Activated CD4-positive, alpha-beta T cell treated with anti-CD3 and anti-CD28 coated beads for 4 hours (primary cell): ENCODE measurements at places on chromosomes 2 and 18.
A peak's percentile ranks its signal among the peaks of the same experiment; 100 is the strongest.

DNA sequence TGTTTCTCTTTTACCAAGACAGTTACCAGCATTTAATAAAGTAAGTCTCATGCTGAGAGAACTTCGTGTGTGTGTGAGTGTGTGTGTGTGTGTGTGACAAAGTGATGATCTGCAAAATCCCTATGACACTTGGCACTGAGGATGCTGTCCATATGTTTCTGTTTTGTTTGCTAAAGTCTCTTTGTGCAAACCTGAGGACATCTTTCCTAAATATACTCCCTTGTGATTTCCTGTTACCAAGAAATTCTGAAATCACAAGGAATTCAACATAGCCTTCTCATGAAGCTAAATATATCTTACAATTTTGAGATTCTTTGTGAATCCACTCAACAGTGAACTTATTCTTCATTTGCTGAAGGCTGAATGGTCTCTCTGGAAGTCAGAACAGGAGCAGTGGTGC lies 1359.7 kb upstream of the NRXN1 start:
- DNase-seq = no peak

GRCh38 chr2:112010751-112011150 lies 44.3 kb upstream of the TMEM87B start:
- DNase-seq = no peak

DNA sequence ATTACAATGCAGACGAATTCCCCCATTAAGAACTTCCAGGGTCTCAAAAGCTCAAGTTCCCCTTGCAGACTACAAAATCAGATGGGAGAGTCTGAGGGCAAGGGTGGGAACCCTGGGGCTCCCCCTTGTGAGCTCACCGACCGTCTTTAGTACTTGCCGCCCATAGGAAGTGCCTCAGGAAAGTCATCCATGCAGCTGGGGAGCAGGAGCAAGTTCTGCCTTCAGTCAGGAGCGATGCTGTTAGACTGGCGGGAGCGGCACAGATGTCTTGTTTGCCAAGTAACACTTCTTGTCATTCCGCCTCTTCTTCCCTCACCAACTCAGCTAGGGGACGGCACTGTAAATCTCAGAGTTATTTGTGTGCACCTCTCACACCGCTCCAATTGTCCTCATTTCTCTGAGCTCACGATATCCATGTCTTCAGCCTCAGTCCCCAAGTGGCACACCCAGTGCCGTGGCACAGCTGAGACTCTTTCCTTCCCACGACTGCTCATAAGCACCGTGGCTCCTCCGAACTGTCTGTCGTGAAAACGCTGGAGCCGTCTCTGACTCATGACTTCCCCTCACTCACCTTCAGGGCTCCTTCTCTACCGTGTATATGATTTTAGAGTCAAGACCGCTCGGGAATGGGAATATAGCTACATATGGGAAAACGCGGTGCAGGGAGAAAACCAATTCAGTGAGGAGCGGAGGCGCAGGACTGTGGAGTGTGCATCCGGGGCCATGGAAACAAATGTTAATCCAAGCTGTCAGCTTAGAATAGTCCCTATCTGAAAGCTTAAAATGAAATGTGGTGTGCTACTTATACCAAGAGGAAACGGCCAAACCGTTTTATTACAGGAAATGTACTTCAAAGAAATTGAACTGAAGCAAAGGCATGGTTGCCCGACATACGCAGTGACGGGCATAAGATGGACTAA lies 34.0 kb downstream of the UXS1 start:
- peak; percentile 70 for DNase-seq

GRCh38 chr18:54223568-54224241 lies 764 bp downstream of the MBD2 start:
- peak; percentile 32 for DNase-seq

GRCh38 chr18:36663312-36663711 lies 165.5 kb downstream of the TPGS2 start:
- DNase-seq = no peak

- no peak for DNase-seq
Observed at GRCh38 chr2:102137138-102137537, 5.4 kb upstream of the IL1R1 start.

DNA sequence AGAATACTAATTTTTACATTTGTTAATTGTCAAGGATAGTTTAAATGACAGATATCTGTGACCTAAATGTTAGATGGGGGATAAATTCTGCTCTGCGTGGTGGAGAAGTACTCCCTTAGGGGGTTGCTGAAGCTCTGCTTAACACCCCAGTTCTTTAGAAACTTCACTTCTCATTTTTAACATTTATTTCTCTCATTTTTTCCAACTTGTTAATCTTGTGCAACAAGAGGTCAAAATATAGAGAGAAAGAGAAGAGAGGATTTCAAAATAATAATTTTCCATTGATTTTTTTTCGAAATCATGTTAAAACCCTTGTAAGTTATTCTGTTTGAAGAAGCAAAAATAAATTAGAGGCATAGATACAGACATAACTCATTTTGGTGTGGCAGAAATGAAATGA lies 61.3 kb upstream of the SLC8A1 start:
- no peak for DNase-seq

DNA sequence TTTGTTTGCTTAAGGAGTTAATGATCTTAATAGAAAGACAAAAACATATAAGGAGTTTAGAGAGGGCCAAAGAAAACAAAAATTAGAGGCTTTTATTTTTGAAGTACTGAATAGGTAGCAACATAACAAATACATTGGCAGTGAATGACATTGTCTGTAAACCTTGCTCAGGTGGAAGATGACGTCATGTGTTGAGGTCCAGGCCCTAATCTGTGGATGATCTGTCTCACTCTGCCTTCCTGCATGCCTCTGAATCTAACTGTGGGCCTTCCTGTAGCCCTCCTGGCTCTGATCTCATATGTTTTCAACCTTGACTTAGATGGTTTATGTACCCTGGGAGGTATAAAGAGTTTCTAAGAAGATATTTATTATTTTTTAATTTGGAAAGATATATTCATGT lies 58.1 kb upstream of the DYNAP start:
- no peak for DNase-seq

GRCh38 chr2:211270257-211270656 lies 713.9 kb downstream of the CPS1 start:
- DNase-seq = no peak

- DNase-seq = no peak
Observed at GRCh38 chr18:55384551-55385275, 203.3 kb downstream of the TCF4 start.

DNA sequence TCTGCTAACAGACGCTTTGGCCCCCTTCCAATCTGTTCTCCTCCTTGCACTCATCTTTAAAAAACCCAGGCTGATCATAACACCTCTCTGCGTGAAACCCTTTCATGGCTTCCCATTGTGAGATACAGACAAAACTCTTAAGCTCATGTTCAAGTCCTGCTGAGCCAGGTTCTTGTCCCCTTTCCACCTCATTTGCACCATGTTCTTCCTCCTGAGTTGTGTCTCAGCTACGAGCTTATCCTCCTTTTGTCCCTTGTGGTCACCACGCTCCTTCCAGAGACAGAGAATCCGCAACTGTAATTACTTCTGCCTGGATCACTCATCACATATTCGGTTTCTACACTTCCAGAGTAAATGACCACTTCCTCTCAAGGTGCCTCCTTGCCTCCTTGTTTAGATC lies 238.8 kb downstream of the ACTR3 start:
- no peak for DNase-seq

DNA sequence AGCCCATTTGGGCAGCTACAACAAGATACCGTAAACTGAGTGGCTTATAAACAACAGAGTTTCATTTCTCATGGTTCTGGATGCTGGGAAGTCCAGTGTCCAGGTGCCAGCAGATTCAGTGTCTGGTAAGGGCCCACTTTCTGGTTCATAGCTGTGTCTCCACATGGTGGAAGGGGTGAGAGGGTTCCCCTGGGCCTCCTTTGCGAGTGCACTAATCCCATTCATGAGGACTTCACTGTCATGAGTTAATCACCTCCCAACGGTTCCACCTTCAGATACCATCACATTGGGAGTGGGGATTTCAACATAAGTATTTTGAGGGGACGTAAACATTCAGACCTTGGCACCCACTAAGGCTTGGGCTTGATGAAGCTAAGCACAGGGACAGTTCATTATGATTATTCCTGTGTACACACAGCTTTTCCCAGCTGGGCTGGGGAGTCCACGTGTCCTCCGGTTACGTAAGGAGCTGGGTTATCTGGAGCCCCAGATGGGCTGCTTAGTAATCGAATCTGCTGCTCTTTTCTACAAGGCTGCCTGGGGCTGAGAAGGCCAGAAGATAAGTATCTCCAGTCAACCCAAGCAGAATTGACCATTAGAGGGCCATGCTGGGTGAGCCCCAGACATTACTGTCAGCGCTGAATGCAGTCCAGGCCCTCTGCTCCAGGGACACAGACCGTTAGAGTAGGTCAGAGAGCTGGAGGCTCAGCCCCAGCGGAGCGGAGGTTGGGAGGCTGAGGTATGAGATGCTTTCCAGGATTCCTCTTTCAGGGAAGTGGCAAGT lies 42.7 kb downstream of the EPAS1 start:
- DNase-seq = no peak

GRCh38 chr2:98540536-98540935 lies 67.8 kb downstream of the COA5 start:
- no peak for DNase-seq

GRCh38 chr2:180394305-180394704 lies 387.2 kb upstream of the CWC22 start:
- no peak for DNase-seq

- DNase-seq = no peak
Observed at GRCh38 chr2:214902286-214902685, 92.8 kb upstream of the BARD1 start.

GRCh38 chr2:61404438-61404837 lies 66.4 kb downstream of the USP34 start:
- no peak for DNase-seq

DNA sequence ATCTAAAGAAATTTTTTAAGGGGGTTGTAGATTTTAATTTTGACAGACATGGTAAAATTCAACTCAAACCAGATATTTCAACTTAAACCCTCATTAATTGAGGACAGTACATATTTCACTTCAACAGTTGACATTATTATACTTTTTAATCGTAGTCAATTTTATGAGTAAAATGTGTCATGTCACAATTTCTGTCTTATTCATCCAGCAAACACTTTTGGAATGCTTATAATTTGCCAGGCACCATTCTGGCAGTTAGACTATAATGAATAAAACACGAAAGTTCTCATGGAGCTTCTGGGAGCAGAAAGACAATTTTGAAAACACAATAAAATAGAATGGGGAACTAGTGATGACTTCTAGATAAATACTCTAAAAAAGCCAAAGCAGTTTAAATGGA lies 1094.8 kb downstream of the SUCLG1 start:
- DNase-seq = no peak

GRCh38 chr2:60445684-60446179 lies 107.7 kb downstream of the BCL11A start:
- no peak for DNase-seq
